ENCODE measurements at places on chromosomes 6 and 20. TPM values are rescaled to one million over a fixed set of nuclear protein-coding genes. Genes with fewer than 3 reads are reported as not detected.

DNA sequence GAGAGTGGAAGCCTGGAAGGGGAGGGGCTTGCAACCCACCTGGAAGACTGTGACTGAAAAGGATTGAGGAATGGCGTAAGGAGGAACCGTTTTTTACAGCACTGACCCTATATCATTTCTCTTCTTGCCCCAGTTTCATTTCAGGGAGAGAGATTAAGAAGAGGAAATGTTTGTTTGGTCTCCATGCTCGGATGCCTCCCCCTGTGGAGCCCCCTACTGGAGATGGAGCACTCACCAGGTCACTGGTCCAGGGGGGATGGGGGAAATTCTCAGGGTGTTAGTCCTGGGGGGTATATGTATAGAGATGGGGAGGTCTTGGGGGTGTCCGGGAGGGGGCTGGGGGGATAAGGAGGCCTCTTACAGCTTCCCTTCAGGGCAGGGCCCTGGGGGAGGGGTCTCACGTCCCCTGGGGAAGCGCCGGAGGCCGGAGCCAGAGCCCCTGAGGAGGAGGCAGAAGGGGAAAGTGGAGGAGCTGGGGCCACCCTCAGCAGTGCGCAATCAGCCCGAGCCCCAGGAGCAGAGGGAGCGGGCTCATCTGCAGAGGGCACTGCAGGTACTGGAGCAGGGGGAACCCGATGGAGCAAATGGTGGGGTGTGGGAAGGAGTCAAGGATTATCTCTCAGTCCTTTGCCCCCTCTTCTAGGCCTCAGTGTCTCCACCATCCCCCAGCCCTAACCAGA lies 3.2 kb downstream of the CUTA start:
- DNase-seq = no peak

Gene PTCRA
- not detected for total RNA-seq

Gene ELOVL2
- total RNA-seq = not detected

- DNase-seq = no peak
Observed at GRCh38 chr6:4719491-4719890, 56.7 kb upstream of the CDYL start.

DNA sequence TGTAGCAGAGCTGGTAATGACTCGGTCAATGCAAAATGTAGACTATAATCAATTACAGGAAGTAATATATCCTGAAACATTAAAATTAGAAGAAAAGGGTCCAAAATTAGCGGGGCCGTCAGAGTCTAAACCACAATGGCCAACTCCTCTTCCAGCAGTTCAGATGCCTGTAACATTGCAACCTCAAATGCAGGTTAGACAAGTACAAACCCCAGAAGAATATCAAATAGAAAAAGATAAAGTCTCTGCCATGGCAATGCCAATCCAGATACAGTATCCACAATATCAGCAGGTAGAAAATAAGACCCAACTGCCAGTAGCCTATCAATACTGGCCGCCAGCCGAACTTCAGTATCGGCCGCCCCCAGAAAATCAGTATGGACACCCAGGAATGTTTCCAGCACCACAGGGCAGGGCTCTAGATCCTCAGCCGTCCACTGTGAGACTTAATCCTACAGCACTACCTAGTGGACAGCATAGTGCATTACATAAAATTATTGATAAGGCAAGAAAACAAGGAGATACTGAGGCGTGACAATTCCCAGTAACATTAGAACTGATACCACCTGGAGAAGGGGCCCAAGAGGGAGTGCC lies 158.4 kb downstream of the GPX5 start:
- no peak for DNase-seq

- no peak for DNase-seq
Observed at GRCh38 chr6:36542041-36542440, 5.2 kb downstream of the STK38 start.

Gene SIRPB2
- not detected for total RNA-seq

GRCh38 chr6:113888493-113888892 lies 31.3 kb downstream of the MARCKS start:
- no peak for DNase-seq

- peak; percentile 77 for DNase-seq
Observed at GRCh38 chr6:28281288-28282064, at the start of gene PGBD1. Gene PGBD1 (plus strand): TSS chr6:28281572. CDS start chr6:28283814, 2,242 bp downstream.

- DNase-seq = no peak
Observed at GRCh38 chr20:60060593-60060992, 102.4 kb downstream of the CDH26 start.

DNA sequence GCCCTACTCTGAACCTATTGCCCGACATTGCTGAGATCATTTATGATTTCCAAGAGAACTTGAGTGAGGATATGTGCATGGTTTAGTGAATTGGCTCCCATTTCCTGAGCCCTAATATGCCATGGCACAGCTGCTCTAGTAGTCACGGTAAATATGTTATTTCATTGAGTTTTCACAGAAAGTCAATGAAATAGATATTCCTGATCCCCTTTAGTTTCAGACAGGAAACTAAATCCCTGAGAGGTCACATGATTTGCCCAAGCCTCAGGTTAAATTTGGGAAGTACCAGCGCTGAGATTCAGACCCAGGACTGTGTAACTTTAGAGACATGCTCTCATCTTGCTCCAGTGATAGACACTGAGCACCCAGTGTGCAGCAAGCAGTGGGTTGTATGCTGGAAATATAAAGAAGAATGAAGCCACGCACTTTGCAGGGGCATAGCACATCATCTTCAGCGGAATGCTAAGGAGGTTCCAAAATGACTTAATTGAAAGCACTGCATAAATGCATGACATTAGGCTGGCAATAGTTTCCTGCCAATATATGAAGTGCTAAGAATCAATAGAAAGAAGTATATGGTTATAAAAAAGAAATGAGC lies 70.6 kb downstream of the FARS2 start:
- DNase-seq = no peak

- DNase-seq = no peak
Observed at GRCh38 chr6:4388675-4389074, 253.3 kb upstream of the ECI2 start.

GRCh38 chr20:58657262-58657661 lies 6.2 kb downstream of the STX16 start:
- no peak for DNase-seq

DNA sequence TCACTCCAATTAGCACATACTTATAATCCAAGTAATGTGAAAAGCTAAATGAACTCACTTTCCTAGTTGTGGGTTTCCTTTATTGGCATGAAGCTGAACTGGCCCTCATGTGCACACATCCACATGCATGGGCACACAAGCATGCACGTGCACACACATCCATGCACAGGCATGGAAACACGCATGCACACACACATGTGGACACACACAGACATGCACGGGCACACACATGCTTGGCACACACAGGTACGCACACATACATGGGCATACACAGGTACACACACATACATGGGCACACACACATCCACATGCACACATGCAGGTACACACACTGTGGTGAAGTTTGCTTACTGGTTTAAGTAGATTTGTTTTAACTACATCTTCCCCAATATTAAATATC lies 23.8 kb downstream of the SYNDIG1 start:
- DNase-seq = no peak

- DNase-seq = no peak
Observed at GRCh38 chr6:52326540-52327364, 35.2 kb upstream of the PAQR8 start.

- DNase-seq = peak; percentile 90
Observed at GRCh38 chr6:87705070-87705691, 3.1 kb upstream of the AKIRIN2 start.

Gene TRDN
- total RNA-seq = not detected

Gene RAB44
- total RNA-seq = not detected

Gene COL20A1
- total RNA-seq = not detected

Gene NKAPL
- 0.26 TPM for total RNA-seq

DNA sequence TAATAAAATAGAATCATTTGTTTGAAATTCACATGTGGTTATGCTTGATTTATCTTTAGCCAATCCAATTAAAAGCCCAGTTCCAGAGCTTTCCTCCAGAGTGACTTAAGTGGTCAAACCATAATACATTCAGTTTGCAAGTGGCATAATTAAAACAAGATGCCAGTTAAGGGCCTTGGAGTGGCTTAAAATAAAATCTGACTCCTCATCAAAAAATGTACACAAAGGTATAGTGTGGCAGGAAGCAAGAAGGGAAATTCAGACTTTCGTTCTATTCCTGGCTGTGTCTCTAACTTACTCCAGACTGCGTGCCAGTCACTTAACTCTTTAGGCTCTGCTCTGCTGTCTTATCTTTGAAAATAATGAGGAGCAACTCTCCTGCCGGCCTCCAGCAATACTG lies 251.3 kb upstream of the PRND start:
- DNase-seq = no peak

- peak; percentile 72 for DNase-seq
Observed at GRCh38 chr6:42075159-42075838, 25.0 kb downstream of the TAF8 start.

DNA sequence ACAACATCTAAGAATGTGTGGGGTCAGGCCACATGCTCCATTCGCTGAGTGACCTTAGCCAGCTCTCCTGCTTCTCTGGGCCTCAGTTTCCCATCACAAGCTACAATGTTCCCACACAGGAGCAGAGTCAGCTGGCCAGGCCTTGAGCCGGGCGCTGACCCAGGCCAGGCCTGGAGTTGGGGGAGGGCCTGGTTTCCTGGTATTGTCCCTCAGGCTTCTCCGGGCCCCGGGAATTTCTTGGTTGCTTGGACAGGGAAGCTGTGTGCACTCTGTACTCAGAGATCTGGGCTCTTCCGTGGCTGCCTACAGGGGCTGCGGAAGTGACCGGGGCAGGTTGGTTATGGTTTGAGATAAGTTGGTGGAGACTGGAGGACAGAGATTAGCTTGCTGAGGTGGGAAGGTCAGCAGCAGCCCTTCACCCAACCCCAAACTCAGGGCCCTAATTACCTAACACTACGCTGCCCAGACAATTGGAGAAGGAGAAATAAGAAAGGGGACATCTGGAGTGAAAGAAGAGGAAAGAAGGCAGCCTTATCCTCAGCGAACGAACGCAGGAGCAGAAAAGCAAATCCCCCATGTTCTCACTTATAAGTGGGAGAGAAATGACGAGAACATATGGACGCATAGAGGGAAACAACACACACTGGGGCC lies 6.2 kb downstream of the TGM2 start:
- no peak for DNase-seq

Gene BIRC7
- not detected for total RNA-seq

DNA sequence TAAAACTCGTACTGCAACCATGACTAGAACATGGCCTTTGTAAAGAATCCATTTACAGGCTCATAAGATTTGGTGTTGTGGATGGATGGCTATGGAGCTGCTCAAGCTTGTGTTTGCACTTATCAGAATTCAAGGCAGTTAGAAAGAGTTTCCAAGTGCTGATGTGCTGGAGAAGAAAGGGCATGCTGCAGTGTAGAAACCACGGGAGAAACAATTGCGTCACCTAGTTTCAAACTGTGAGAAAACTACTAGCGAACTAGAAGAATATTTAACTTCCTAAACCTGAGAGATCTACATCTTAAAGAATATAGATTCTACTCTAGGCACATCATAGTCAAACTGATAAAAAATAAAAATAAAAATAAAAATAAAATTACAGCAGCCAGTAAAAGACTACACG lies 116.2 kb downstream of the SGK1 start:
- no peak for DNase-seq

Measured in activated CD8-positive, alpha-beta memory T cell treated with anti-CD3 and anti-CD28 coated beads, Interleukin-2, amount 10 ng/mL, durations not matched to agents 7 days and 5 days (primary cell).